ENCODE measurements at places on chromosomes 11 and 22. TPM values are rescaled to one million over a fixed set of nuclear protein-coding genes. Genes with fewer than 3 reads are reported as not detected.

- DNase-seq, result no peak
These were observed 2.4 kb upstream of the UVRAG start for GRCh38 chr11:75812542-75813040.

GRCh38 chr11:120694726-120695125, 183.2 kb downstream of the GRIK4 start:
- no peak for DNase-seq

DNA sequence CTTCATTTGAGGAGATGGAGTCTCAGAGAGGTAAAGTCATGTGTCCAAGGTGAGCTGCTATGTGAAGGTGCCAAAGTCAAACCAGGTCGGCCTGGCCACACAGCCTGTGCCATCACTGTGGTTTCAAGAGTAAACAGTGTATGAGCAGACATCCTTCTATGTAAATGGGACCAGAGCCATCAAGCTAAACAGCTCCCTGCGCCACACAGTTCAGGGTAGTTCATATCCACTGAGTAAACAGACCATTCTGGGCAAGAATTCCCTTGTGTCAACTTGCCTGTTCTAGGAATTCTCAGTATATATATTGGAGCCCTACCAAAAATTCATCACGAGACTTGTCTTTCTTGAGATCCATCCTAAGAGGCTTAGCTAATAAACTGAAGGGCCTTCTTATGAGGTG, 77.5 kb downstream of the AMOTL1 start:
- DNase-seq, result no peak

Gene IL18
- total RNA-seq, result 9.0 TPM

Gene TESMIN
- total RNA-seq, result not detected
